ENCODE measurements at places on chromosomes 16 and 17.

DNA sequence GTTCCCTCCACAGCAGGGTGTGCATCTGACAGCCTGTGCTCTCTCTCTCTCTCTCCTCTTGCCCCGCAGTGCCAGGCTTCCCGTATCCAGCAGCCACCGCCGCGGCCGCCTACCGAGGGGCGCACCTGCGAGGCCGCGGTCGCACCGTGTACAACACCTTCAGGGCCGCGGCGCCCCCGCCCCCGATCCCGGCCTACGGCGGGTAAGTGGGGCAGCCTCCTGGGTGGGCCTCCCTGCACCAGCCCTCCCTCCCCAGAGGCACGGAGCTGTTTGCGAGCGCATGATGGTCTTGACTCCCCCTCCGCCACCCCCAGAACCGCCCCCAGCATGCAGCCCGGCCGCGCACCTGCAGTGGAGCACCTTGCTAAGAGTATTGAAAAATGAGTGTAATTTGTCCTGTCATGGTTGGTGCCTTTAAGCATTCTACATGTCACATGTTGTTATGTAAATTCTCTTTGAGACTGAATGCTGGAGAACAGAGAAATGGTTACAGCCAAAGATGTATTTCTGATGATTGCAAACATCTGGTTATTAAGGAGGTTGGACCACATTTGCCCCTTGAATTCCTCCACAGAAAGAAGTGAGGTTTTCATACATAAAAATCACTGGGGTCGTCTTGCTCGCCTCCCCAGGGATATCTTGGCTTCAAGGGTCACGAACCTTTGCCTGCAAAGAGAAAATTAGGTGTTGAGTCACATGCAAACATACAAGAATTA lies 321.3 kb downstream of the RBFOX1 start:
- DNase-seq = no peak

- DNase-seq = no peak
Measured at GRCh38 chr17:50326831-50327364, 19.0 kb upstream of the XYLT2 start.

DNA sequence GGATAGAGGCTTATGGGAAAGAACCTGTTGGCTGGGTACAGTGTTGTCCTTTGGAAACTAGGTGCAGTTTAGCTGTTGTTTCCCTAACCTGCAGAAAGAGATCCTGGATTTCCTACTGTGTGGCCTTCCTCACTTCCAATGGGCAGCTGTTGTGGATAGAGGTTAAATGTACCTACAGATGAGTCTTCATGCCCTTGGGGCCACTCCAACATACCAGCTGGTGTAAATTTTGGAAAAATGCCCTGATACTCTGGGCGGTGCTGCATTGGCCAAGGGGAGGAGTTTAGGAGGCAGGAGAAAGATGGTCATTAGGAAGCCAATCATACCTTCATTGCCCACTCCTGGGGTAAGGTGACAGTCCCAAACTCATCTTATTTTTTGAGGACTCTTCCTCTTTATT lies 70.2 kb downstream of the SNX11 start:
- DNase-seq = peak; percentile 8

- DNase-seq = peak; percentile 32
Measured at GRCh38 chr17:17837966-17838962, 1.5 kb upstream of the SREBF1 start.

GRCh38 chr16:4399001-4399730 lies 17.2 kb downstream of the CORO7 start:
- DNase-seq = no peak

Measured in NCI-H1105 treated with DMSO at 0.1 percent for 48 hours (cell line).